Calu3 (cell line): ENCODE measurements at places on chromosomes 11 and 22. TPM values are rescaled to one million over a fixed set of nuclear protein-coding genes. Genes with fewer than 3 reads are reported as not detected.

The GRM5 gene
- 8.3 and 9.2 TPM in 2 replicates for total RNA-seq

The RAB36 gene
- 2.1 and 2.6 TPM in 2 replicates for total RNA-seq

DNA sequence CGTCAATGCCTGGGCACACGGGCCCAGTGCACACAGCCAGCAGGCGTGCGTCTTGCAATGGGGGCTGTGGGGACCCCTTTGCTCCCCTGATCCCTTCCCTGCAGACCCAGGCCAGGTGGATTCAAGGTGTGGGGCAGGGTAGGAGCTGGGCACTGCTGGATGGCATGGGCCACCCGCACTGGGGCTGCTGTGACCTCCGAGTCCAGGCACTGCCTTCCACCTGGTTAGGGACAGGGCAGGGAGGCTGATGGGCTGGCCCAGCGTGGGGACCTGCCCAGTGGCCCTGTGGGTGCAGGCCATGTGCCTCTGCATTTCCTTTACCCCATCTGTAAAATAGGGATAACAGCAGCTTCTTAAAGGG, 22.9 kb downstream of the KCNQ1 start:
- H3K36me3 ChIP-seq: no peaks in the 10 kb centered on the region
- H3K27ac ChIP-seq: no peak overlapping the region
- DNase-seq: no peak
- peaks cover 12% of the 10 kb centered on the region for H3K4me1 ChIP-seq
- H3K4me3 ChIP-seq: no peak overlapping the region
- H3K27me3 ChIP-seq: no peaks in the 10 kb centered on the region

The P2RY2 gene
- total RNA-seq: 1.6 and 2.3 TPM in 2 replicates

DNA sequence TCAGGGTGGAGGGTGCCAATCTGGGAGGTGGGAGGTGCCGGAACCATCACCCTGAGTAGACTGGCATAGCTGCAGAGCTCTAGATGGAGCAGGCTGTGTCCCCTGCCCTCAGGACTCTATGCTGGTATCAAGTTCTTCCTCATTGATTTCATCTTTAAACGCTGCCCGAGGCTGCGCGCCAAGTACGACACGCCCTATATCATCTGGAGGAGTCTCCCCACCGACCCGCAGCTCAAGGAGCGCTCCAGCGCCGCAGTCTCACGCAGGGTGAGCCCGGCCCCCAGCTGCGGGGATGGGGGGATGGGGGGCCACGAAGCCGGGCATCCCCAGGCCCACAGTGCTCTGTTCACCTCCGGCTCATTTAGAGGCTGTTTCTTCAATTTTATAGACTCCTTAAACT, 52.5 kb downstream of the GRAMD4 start:
- no peaks in the 10 kb centered on the region for H3K4me1 ChIP-seq
- H3K27me3 ChIP-seq: no peaks in the 10 kb centered on the region
- no peak for DNase-seq
- peaks cover 26% of the 10 kb centered on the region for H3K36me3 ChIP-seq
- H3K27ac ChIP-seq: no peak overlapping the region
- no peak overlapping the region for H3K4me3 ChIP-seq

The SYT9 gene
- not detected in 2 replicates for total RNA-seq

The SLC1A2 gene
- total RNA-seq: 0.37 and 0.40 TPM in 2 replicates

DNA sequence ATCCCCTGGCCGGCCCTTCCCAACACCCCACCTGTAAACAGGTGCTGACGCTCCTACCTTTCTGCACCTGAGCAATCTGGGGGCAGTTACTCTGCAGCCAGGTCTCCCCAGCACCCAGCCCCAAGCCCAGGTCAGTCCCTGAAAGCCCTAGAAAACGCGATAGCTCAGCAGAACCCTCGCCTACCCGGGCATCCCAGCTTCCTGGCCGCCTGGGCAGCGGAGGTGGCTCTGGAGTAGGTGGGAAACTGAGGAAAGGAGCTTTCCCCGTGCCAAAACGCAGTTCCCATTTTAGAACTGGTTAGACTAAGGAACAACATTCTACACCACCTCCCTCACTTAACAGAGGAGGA, 445 bp downstream of the SYTL2 start:
- peak overlapping the region; percentile 72 for H3K4me3 ChIP-seq
- H3K4me1 ChIP-seq: peaks cover 24% of the 10 kb centered on the region
- H3K27me3 ChIP-seq: no peaks in the 10 kb centered on the region
- peaks cover 18% of the 10 kb centered on the region for H3K36me3 ChIP-seq

DNA sequence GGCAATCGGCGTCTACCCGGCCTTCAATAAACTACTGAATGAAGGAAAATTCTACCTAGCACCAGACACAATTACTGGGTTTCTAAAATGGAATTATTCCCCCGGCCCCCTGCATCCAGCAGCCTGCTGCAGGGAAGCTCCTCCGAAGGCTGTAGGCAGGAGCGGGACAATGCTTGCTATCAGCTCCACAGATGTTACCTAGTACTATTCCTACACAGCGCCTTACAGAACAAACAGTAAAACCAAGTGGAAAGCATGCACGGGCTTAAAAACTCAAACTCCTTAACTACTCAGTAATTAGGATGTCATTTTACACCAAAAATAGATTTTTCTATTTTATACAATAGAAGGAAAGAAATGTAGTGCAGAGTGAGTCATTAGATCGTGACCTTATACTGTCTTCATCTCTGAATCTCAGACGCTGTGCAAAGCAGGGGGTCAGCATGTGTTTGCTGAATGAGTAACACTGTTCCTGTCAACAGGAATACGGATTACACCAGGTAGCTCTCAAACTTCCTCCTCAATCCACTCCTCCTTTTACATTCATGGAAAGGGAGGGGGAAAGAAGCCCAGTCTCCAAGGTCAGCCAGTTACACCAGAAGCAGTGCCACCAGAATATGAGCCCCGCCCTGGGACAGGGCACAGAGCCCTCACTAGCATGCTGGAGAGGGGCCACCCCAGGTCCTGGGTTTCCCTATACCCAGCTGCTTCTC, 74.9 kb downstream of the PACSIN2 start:
- peak; percentile 82 for DNase-seq
- peak overlapping the region; percentile 99 for H3K27ac ChIP-seq
- peaks cover 92% of the 10 kb centered on the region for H3K36me3 ChIP-seq

GRCh38 chr22:30390974-30391691, 3.9 kb upstream of the RNF215 start:
- H3K4me3 ChIP-seq: no peak overlapping the region
- H3K27ac ChIP-seq: peak overlapping the region; percentile 52
- peak; percentile 66 for DNase-seq
- no peaks in the 10 kb centered on the region for H3K27me3 ChIP-seq

DNA sequence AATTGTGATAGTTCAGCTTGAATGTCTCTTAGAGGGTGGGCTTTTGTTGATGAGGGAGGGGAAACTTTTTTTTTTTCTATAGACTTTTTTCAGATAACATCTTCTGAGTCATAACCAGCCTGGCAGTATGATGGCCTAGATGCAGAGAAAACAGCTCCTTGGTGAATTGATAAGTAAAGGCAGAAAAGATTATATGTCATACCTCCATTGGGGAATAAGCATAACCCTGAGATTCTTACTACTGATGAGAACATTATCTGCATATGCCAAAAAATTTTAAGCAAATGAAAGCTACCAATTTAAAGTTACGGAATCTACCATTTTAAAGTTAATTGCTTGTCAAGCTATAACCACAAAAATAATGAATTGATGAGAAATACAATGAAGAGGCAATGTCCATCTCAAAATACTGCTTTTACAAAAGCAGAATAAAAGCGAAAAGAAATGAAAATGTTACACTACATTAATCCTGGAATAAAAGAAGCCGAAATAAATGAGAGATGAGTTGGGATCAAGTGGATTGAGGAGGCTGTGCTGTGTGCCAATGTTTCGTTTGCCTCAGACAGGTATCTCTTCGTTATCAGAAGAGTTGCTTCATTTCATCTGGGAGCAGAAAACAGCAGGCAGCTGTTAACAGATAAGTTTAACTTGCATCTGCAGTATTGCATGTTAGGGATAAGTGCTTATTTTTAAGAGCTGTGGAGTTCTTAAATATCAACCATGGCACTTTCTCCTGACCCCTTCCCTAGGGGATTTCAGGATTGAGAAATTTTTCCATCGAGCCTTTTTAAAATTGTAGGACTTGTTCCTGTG, 3.9 kb downstream of the MALAT1 start:
- H3K4me1 ChIP-seq: peaks cover 7% of the 10 kb centered on the region
- no peak for DNase-seq
- H3K27me3 ChIP-seq: peaks cover 9% of the 10 kb centered on the region
- H3K27ac ChIP-seq: no peak overlapping the region
- no peak overlapping the region for H3K4me3 ChIP-seq

- H3K27ac ChIP-seq: no peak overlapping the region
- no peaks in the 10 kb centered on the region for H3K36me3 ChIP-seq
- H3K27me3 ChIP-seq: no peaks in the 10 kb centered on the region
- H3K4me3 ChIP-seq: no peak overlapping the region
- DNase-seq: no peak
Observed at GRCh38 chr11:102485095-102485722, 32.6 kb upstream of the TMEM123 start.

The FGF3 gene
- total RNA-seq: not detected in 2 replicates

- no peak overlapping the region for H3K4me3 ChIP-seq
- no peaks in the 10 kb centered on the region for H3K36me3 ChIP-seq
- H3K27ac ChIP-seq: no peak overlapping the region
- no peak for DNase-seq
- H3K27me3 ChIP-seq: peaks cover 93% of the 10 kb centered on the region
- H3K4me1 ChIP-seq: no peaks in the 10 kb centered on the region
Observed at GRCh38 chr11:45652781-45653180, 12.6 kb downstream of the CHST1 start.

DNA sequence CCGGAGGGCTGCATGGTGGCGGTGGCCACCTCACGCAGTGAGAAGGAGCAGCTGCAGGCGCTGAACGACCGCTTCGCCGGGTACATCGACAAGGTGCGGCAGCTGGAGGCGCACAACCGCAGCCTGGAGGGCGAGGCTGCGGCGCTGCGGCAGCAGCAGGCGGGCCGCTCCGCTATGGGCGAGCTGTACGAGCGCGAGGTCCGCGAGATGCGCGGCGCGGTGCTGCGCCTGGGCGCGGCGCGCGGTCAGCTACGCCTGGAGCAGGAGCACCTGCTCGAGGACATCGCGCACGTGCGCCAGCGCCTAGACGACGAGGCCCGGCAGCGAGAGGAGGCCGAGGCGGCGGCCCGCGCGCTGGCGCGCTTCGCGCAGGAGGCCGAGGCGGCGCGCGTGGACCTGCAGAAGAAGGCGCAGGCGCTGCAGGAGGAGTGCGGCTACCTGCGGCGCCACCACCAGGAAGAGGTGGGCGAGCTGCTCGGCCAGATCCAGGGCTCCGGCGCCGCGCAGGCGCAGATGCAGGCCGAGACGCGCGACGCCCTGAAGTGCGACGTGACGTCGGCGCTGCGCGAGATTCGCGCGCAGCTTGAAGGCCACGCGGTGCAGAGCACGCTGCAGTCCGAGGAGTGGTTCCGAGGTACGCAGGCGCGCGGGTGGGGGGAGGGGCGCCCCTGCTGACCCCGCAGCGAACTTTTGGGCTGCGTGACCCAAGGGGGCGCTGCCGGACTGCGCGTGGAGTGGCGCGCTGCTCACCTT, 670 bp downstream of the NEFH start:
- H3K27me3 ChIP-seq: peaks cover 66% of the 10 kb centered on the region
- no peaks in the 10 kb centered on the region for H3K36me3 ChIP-seq
- no peak for DNase-seq
- no peak overlapping the region for H3K27ac ChIP-seq
- no peak overlapping the region for H3K4me3 ChIP-seq

DNA sequence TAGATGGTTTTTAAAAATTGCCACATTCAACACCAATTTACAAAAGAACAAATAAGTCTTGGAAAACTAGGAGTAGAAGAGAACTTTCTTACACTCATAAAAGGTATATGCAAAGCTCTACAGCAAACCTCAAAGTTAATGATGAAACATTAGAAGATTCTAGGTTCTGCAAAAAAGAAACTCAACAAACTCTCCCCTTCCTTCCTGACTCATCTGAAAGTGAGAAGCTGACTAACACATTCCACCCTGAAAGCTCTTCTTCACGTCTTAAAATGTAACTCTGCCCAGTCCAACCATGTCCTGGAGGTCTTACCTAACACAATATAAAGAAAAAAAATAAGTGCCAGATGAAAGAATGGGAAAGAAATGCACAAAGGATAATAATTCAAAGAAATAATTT, 218.9 kb upstream of the ISX start:
- no peaks in the 10 kb centered on the region for H3K36me3 ChIP-seq
- DNase-seq: no peak
- H3K4me3 ChIP-seq: no peak overlapping the region
- H3K27ac ChIP-seq: no peak overlapping the region
- H3K27me3 ChIP-seq: no peaks in the 10 kb centered on the region
- no peaks in the 10 kb centered on the region for H3K4me1 ChIP-seq

DNA sequence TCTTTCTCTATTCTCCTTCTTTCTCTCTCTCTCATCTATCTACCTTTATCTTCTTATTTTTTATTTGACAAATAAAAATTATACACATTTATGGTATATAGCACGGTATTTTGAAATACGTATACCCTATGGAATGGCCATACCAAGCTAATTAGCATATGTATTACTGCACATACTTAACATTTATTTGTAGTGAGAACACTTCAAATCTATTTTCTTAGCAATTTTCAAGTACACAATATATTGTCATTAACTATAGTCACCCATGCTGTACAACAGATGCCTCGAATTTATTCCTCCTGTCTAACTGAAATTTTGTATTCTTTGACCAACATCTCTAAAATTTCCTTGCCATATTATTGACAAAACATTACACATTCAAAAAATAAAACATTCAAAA, 447.1 kb downstream of the MIAT start:
- no peaks in the 10 kb centered on the region for H3K36me3 ChIP-seq
- DNase-seq: no peak
- no peak overlapping the region for H3K27ac ChIP-seq
- no peak overlapping the region for H3K4me3 ChIP-seq
- peaks cover 47% of the 10 kb centered on the region for H3K4me1 ChIP-seq

- H3K27ac ChIP-seq: peak overlapping the region; percentile 99
- H3K36me3 ChIP-seq: peaks cover 50% of the 10 kb centered on the region
- H3K4me3 ChIP-seq: peak overlapping the region; percentile 66
- peaks cover 99% of the 10 kb centered on the region for H3K4me1 ChIP-seq
Observed at GRCh38 chr11:12803086-12803826, 129.0 kb downstream of the TEAD1 start.

The IGLL1 gene
- total RNA-seq: not detected in 2 replicates

The KRTAP5-2 gene
- not detected in 2 replicates for total RNA-seq

GRCh38 chr11:121105481-121106195, 4.6 kb downstream of the TECTA start:
- H3K36me3 ChIP-seq: no peaks in the 10 kb centered on the region
- no peaks in the 10 kb centered on the region for H3K4me1 ChIP-seq
- peaks cover 27% of the 10 kb centered on the region for H3K27me3 ChIP-seq
- no peak overlapping the region for H3K27ac ChIP-seq
- H3K4me3 ChIP-seq: no peak overlapping the region
- DNase-seq: no peak

The MIAT gene
- total RNA-seq: 0.52 and 0.64 TPM in 2 replicates

GRCh38 chr11:106706355-106706754, 311.9 kb downstream of the GUCY1A2 start:
- H3K27ac ChIP-seq: peak overlapping the region; percentile 54
- no peaks in the 10 kb centered on the region for H3K4me1 ChIP-seq
- H3K36me3 ChIP-seq: no peaks in the 10 kb centered on the region
- H3K27me3 ChIP-seq: no peaks in the 10 kb centered on the region
- H3K4me3 ChIP-seq: no peak overlapping the region

- peak overlapping the region; percentile 41 for H3K27ac ChIP-seq
- H3K4me3 ChIP-seq: peak overlapping the region; percentile 65
- no peaks in the 10 kb centered on the region for H3K27me3 ChIP-seq
- peaks cover 27% of the 10 kb centered on the region for H3K4me1 ChIP-seq
- peak; percentile 90 for DNase-seq
Observed at GRCh38 chr22:45553351-45554039, 50.8 kb downstream of the FBLN1 start.
